ENCODE measurements at places on chromosomes 1 and 21. TPM values are rescaled to one million over a fixed set of nuclear protein-coding genes. Genes with fewer than 3 reads are reported as not detected.

Gene MROH7
- 7.5 TPM for total RNA-seq

GRCh38 chr1:185969028-185969427 is 234.8 kb downstream of the HMCN1 start:
- no peak for DNase-seq

DNA sequence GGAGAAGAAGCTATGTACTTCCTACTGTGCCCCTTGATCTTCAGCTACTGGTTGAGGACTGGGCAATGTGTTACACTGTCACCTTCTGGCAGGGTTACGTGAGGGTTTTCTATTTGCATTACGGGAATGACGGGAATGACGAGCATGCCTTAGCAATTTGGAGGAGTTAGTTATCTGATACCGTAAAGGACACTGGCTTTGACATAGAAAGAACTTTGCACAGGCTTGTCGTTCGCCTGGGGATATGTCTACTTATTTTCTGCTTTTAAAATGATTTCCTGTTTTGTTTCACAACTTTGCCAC is 19.8 kb upstream of the ACBD6 start:
- DNase-seq = no peak

- DNase-seq = no peak
Observed at GRCh38 chr1:160205242-160206035, at the start of gene PEA15. PEA15 (plus strand) TSS chr1:160205384; CDS start chr1:160211545, 6,161 bp downstream.

Gene CSF1
- total RNA-seq = 10.9 TPM

DNA sequence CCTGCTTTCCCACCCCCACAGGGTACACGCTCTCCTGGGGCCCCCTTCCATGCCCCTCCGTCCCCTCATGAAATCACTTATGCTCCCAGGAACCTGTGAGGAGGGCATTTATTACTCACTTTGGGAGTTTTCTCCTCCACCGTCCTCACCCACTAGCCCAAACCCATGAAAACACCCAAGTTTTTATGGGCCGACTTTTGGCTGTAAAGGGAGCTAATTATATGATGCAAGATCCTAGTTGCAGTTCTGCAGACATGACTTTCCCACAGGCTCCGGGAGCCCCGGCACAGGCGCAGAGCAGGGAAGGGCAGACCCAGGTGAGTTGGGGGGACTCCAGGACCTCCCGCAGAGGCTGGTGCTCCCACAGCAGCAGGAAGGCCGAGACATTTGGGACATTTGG is 29.7 kb downstream of the EPHA2 start:
- DNase-seq = no peak

DNA sequence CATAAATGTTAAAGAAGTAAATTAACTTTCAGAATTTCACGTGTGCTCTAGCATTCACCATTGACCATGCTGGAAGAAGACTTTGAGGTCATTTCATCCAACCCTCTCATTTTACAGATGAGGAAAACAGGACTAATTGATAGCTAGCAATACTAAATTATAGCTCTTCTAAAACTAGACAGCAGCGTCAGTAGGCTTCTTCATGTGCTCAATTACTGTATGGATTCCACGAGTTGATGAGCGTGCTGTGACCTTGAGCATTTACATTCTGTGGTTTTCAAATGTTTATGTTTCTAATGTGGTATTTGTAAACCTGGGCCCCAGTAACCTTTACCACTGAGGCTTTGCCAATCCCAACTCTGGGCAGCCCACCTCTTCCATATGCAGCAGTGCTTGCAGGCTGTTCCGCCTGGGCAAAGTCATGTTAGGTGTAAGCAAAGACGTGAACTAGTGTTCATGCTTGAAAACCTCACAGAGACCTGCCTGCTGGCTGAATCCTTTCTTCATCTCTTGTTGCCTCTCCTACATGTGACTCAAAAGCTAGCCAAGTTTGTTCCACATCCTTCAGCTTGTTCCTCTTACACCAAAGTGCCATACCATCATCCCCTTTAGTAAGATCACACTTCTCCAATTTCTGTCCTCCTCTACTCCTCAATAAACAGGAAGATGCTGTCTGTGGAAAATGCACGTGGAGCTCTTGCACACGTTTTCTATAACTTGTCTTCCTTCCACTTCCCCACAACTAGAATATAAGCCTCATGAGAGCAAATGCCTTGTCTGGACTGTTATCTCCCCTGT is 17.2 kb downstream of the KCNJ15 start:
- DNase-seq = no peak

DNA sequence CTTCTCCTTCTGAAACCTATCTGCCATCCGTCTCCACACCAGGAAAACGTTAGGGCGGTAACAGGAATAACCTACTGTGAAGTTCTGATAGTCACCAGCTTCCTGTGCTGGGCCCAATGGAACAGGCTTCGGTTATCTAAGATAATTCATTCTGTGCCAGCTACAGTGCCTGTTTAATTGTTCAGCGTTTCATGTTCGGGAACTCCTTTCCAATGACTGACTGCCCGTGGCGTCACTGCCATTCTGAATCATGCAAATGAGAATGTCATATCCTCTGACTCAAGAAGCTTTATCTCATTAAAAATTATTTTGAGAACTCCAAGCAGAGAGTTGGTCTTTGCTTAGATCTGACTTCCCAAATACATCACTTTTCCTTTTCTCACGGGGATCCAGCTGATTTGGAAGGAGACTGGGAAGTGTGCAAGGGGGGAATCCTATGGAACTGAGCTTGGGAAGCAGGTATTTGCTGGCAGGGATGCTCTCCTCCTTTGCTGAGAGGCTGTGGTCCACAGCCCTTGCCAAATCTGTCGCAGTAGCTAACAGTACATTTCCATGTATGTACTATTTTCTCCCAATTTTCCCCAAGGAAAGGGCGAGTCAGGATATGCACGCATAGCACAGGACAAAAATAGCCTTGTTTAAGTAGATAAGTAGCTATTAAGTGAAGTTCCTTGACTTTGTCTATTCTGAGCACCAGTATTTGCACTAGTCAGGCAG is 358.7 kb downstream of the LTN1 start:
- no peak for DNase-seq

GRCh38 chr21:42426876-42427480 is 23.3 kb downstream of the UBASH3A start:
- DNase-seq = no peak

Gene SPSB1
- total RNA-seq = 12.4 TPM

- no peak for DNase-seq
Observed at GRCh38 chr1:247337961-247338360, 6.3 kb upstream of the ZNF496 start.

GRCh38 chr1:233523047-233523446 is 90.9 kb upstream of the KCNK1 start:
- no peak for DNase-seq
